Nucleus accumbens (tissue), 56 donors: ENCODE measurements at places on chromosomes 4 and X.

- peak; percentile 64 for DNase-seq
These were observed at the start of gene RNF150 for GRCh38 chr4:141133146-141133998. Gene RNF150 (minus strand): TSS chr4:141133469.

GRCh38 chrX:13750812-13751211, 16.3 kb downstream of the OFD1 start:
- DNase-seq: no peak

DNA sequence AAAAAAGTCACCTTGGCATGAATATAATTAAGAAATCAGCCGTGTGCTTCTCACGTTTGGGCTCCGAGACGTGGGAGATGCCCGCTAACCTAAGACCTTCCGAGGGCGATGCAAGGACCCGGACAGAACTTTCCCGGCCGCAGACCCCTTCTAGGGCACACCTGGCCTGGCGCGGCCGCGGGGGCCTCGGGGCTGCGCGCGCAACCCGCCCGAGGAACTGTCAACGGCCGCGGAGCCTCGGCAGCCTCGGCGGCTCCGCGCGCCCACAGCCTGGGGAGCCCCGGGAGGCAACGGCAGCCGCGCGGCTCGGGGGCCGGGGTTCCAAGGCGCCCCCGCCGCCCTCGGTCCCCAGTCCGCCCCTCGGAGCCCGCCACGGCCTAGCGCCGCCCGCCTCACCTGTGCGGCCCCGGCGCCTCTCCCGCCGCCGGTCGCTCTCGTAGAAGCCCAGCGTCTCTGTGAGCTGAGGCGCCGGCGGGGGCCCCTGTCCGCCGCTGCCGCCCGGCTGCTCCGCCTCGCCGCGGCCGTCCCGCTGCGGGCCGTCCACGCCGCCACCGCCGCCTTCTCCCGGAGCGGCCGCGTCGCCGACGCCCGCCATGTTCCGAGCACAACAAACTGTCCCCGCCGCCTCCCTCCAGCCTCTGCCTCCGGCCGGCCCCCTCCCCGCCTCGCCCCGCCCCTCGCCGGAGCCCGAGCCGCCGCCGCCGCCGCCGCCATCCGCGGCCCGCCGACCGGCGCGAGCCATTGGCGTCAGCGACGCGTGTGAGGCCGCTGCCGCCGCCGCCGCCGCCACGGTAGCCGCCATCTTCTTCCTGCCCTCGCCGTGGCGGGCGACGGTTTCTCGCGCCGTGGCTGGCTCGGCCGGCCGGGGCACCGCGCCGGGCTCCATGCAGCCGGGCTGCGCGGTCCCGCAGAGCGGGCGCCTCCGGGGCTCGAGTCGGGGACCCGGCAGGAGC, at the start of gene TAPT1:
Gene TAPT1 (minus strand): TSS at position 609 of the 953 bp plus-strand sequence. CDS start 14 bp downstream, at position 595.
- peak; percentile 75 for DNase-seq

- no peak for DNase-seq
These were observed 3.2 kb downstream of the DDX3X start for GRCh38 chrX:41337140-41337539.

GRCh38 chrX:120000490-120001246, 57.1 kb upstream of the NKAP start:
- no peak for DNase-seq
